ENCODE measurements at places on chromosomes 7 and 10.
A peak's percentile ranks its signal among the peaks of the same experiment; 100 is the strongest.

DNA sequence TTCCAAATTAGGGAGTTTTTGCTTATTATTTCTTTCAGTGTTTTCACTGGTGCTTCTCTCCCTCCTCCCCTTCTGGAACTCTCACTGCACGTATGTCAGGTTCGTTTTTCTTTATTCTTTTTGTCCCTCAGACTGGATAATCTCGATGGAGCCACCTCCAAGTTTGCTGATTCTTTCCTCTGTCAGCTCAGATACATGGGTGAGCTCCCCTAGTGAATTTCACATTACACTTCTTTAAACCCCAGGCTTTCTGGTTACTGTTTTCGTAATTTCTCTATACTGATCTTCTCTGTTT, 20.8 kb upstream of the NCAPG2 start:
- no peak for DNase-seq

- DNase-seq: no peak
Measured at GRCh38 chr10:100528921-100529474, 673 bp downstream of the NDUFB8 start.

GRCh38 chr7:76016191-76016947, 22.0 kb upstream of the TMEM120A start:
- no peak for DNase-seq

DNA sequence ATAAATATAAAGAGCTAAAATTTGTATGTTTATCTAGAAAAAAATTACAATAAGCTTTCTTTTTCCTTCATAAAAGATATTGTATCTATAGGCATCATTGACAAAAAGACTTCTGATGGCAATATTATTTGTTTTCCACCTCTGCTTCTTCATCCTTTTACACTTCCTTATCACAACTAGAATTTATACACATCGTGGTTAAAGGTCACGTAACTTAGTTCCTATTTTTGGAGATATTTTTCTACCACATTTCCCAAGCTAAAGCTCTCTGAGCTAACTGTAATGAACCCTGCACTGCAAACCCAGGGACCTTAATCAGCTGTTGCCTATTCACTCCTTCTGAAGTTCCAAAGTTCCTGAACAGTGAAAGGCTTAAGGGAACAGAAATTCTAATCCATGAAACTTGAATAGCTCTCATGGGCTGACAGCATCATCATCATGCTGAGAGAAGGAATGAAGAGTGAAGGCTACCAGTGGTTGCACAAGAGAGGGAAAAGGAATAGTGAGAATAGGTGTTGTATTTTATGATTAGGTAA, 106.1 kb upstream of the SLC13A1 start:
- no peak for DNase-seq

- peak; percentile 50 for DNase-seq
Measured at GRCh38 chr10:28947171-28947570, 269.9 kb downstream of the BAMBI start.

DNA sequence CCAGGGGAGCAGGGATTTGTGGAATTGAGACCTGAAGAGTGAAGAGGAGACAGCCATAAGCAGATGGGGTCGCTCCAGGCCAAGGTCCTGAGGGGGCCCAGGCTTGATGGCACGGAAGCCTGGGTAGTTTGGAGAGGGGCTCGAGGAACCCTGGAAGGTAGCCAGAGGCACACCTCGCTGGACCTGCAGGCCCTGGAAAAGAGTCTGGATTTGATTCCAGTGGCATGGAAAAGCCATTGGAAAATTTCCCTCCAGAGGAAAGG, 31.8 kb downstream of the CXCL12 start:
- no peak for DNase-seq

DNA sequence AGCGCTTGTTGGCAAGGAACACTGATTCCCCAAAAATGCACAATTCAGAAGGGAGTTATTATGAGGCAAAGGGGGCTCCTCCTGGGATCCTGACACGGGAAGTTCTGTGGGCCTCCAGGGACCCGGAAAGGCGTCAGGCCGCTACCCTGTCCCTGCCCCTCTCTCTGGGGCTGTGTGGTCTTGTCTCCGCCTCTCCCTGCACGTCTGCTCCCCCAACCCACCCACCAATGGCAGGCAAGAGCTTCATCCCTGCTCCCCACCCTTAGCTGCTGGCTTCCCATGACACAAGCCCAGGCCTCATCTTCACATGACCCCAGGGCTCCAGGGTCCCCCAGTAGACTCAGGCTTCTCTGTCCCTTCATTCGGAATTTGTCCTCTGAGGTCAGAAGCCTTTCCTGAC, 31.0 kb upstream of the ADRB1 start:
- no peak for DNase-seq

DNA sequence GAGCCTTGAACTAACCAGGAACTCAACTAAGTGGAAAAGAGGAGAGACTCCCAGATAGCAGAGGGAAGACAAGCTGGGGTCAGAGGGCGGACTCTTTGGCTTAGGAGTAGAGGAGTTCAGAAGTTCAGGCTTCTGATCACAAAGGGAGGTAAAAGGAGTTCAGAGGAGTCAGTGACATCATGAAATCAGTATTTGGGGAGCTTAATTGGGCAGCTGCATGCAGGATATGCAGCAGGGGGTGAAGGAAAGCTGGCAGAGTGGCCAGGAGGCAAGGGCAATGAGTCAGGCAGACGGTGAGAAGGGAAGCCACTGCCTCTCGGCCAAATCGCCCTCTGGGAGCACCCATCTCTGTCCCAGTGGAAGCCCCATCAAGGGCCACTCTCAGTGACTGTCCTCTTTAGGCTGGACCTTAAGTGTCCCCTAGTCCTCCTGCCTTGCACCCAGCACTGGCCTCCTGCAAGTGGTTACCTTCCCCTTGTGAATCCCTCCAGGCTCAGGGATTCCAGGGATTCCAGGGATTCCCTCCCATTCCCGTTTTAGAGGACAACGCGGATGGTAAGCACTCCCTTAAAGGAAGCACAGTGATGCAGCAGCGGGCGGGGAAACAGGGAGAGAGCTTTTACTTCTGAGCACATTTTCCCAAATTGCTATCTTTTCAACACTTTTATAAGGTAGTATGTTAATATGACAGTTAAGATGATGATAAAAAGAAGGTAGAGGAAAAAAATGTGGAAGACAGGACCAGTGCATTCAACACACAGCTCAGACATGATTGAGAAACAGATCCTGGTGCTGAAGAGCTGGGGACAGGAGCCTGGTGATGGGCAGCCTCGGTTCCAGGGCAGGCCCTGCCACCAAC, 72.6 kb downstream of the KCNMA1 start:
- DNase-seq: peak; percentile 75

GRCh38 chr7:70457482-70457881, 674.5 kb upstream of the GALNT17 start:
- DNase-seq: no peak

DNA sequence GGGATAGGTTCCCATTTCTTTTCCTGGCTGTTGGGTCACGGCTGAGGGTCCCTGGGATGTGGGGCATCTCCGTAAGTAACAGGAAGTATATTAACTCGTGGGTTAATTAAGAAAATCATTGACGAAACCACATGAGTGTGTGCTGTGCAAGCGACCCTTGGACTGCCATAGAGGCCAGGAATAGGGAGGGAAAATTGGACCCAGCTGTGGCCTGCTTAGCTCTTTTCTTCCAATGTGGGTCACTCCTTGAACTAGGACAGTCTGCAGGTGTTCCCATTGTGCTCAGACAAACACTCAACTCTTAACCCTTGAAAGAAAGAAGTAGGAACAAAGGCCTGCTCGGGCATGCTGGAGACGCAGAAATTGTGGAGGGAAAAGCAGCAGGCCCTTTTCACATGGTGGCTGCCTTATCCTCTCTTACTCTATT, 25.6 kb upstream of the PLEKHA1 start:
- DNase-seq: no peak

DNA sequence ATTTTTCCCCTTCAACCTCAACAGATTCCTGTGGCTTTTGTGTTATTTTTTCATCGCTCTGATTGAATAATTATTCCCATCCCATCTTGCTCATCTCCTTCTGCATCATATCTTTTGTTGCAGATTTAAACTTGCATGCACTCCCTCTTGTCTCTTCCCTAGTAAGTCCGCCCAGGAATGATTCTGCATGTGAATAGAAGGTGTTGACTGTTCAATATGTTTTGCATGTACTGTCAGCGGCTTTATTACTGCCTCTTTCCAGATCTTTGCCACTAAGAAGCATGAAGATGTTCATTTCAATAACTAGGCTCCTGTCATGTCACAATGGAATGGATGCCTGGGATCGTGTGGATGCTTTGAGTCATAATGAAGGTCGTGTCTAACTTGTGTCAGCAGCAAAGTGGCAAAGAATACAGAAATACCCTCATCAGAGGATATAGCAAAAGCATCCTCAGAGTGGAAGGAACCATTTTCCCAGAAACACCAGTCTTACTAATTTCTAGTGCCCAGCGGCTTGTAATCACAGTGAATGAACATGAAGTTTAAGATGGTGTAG, 62.6 kb upstream of the SEM1 start:
- no peak for DNase-seq

DNA sequence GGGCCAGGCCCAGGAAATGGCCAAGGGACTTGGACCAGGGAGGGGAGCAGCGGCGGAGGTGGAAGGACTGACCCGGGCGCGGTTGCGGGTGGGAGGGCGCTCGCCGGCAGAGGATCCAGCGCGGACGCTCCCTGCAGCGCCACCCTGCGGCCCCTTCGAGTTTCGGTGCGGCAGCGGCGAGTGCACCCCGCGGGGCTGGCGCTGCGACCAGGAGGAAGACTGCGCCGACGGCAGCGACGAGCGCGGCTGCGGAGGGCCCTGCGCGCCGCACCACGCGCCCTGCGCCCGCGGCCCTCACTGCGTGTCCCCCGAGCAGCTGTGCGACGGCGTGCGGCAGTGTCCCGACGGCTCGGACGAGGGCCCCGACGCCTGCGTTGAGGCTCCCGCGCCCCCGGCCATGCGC, 16.8 kb upstream of the ZNF467 start:
- no peak for DNase-seq

DNA sequence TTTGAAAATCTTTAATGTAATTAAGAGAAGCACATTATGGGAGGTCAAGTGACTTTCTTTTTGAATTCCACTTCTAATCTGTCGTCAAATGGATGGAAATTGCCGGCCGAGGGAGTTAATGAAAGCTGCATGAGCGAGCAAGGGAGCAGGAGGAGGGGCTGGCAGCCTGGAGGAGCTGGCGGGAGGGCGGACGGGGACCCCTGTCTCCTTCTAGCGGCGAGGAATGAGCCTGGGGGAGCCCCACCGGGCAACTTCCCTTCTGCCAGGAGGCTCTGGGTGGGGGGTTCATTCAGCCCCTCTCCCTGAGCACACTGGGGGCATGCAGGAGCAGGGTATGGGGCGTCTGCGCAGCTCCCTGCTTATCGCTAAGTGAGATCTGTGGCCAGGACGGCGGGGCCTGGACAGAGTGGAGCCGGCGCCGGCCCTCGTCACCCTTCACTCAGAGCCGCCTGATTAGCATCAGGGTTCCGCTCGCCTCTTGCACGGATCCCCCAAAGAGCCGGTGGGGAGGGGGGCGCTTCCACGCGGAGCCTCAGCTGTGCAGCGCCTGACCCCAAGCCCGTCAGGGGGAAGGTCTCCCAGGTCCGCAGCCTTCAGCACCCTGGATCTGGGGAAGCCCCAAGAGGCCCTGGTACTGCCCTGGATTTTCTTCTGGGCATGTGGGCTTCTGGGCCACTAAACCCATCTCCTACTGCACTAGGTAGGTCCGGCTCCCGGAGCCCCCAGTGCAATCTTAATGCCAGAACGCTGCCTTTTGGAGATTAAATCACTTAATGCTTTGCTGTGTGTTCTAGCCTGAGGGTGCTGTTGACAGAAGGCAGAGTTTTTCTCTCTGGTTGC, 680.8 kb downstream of the LRMDA start:
- no peak for DNase-seq

GRCh38 chr7:138755331-138755747, 42.5 kb upstream of the TMEM213 start:
- peak; percentile 22 for DNase-seq

GRCh38 chr10:92999191-92999590, 61.4 kb upstream of the CYP26C1 start:
- DNase-seq: peak; percentile 20

DNA sequence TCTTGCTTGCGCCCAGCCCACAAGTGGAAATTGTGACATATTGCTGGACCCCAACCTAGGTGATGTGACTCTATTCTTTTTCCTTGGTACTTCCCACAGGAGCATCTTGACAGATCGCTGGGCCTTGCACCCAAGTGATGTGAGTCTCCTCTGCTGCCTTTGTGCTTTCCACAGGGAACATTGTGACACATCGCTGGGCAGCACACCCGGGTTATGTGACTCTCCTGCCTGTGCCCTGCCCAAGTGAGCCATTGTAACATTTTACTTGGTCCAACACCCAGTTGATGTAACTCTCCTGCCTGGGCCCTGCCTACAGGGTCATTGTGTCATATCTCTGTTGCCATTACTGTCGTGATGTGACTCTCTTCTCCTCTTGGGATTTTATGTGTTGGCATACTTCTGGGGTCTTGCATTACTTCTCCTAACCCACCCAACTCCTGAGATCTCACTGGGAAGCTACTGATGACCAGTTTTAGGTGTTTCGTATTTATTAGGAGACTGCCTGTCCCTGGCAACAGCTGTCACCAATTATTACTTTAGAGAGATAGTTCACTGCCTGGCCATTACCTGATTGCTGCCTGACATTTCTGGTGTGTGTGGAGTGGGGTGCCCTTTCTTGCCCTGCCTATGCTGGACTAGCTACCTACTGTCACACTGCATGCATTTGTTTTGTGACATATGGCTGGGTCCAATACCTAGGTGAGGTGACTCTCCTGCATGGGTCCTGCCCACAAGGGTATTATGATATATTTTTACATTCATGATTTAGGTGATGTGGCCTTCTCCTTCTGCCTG, 45.4 kb upstream of the ZNF680 start:
- no peak for DNase-seq

- DNase-seq: no peak
Measured at GRCh38 chr10:113499806-113500205, 53.0 kb upstream of the HABP2 start.

- DNase-seq: no peak
Measured at GRCh38 chr7:5758753-5759335, 22.6 kb downstream of the RNF216 start.

DNA sequence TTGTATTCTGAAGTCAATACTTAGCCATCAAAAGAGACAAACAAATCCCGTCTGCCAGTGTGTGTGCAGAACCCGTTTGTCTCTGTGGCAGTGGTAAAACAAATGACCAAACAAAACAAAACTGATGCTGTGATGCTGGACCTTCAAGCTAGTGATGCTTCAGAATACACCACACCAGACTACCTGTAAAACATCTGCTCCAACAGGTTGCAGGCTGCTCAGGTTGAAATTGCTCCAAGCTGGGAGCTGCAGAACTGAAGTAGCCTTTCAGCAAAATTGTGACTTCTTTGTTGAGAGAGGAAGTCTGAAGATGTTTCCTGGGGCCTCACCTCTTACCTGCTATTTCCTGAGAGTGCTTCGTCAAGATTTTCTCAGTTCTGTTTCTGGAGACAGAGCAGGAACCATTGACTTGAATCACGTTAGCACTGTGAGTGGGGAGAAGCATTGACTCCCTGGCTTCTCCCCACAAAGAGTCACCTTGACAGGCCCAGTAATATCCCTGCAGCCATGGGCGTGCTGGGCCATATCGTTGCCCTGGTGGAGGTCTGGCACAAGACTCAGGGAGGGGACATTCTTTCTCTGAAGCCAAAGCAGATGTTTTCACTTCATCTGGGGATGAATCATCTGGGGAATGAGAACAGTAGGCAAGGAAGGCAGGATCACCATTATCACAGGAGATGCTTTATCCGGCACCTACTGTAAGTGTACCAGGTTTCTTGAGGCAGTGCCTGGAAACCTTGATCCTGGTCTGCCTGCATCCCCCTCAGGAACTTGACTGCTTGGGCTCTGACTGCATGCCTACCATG, 80.2 kb downstream of the RBM20 start:
- DNase-seq: no peak

- no peak for DNase-seq
Measured at GRCh38 chr10:113720386-113720785, 31.1 kb upstream of the PLEKHS1 start.

GRCh38 chr7:66626331-66626934, 2.2 kb upstream of the KCTD7 start:
- DNase-seq: peak; percentile 87
